Activated T-helper 1 cell treated with Interleukin-2 at 50 U/mL for 16 hours (primary cell): ENCODE measurements at places on chromosomes 6 and 20.

DNA sequence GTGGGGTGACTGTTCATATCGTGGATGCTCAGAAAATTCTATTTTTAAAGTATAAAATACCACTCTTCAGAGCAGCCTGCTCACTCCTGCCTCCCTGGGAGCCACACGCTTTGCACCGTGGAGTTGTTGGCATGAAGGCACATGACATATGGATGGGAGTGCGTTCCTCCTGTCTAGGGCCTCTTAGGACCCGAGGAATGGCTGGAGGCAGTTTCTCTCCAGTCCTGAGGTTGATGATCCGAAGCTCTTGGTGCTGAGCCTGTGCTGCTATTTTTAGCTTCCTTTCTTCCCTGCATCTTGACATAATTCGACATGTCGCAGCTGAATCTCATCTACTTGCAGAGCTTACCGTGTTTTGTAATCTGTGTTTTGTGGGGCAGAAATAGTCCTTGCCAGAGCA is 73.9 kb downstream of the PHACTR3 start:
- DNase-seq = no peak

- DNase-seq = no peak
Observed at GRCh38 chr6:5730585-5731263, 276.0 kb downstream of the NRN1 start.

DNA sequence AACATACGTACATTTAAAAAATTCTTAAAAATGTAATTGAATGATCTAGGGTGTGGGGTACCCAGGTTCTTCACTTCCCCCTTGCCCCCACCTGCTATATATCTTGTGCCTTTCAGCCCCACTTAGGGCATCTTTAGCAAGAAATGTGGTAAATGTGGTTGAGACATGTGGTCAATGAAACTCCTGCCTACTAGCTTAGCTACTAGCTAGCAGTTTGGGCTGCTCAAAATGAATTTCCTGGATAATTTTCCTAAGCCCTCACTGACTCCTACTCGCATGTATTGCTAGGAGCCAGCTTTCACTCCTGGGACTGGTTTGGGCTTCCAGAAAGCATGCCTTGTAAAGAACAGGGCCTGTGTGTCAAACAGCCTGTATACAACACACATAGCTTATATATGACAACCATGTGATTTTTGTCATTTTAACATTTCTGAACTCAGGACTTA is 257.3 kb downstream of the ATXN1 start:
- no peak for DNase-seq

DNA sequence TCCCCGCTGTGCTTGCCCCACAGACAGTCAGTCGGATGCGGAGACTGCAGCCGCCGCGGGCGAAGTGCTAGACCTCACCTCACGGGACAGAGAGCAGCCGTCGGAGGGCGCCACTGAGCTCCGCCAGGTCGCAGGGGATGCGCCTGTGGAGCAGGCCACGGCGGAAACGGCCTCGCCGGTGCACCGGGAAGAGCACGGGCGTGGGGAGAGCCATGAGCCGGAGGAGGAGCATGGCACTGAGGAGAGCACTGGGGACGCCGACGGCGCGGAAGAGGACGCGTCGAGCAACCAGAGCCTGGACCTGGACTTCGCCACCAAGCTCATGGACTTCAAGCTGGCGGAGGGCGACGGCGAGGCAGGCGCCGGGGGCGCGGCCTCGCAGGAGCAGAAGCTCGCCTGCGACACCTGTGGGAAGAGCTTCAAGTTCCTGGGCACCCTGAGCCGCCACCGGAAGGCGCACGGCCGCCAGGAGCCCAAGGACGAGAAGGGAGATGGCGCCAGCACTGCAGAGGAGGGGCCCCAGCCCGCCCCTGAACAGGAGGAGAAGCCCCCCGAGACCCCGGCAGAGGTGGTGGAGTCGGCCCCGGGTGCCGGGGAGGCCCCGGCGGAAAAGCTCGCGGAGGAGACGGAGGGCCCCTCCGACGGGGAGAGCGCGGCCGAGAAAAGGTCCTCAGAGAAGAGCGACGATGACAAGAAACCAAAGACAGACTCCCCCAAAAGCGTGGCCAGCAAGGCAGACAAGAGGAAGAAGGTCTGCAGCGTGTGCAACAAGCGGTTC is 66.4 kb downstream of the SSR1 start:
- DNase-seq = no peak

GRCh38 chr6:111746983-111747382 is 126.3 kb downstream of the FYN start:
- no peak for DNase-seq

GRCh38 chr6:159880412-159880975 is 10.3 kb upstream of the MAS1 start:
- DNase-seq = no peak

GRCh38 chr6:113350461-113350860 is 506.7 kb upstream of the MARCKS start:
- DNase-seq = no peak

GRCh38 chr6:169998457-169998856 is 247.0 kb downstream of the ERMARD start:
- DNase-seq = no peak

- no peak for DNase-seq
Observed at GRCh38 chr6:55868771-55869479, 6.5 kb downstream of the BMP5 start.

DNA sequence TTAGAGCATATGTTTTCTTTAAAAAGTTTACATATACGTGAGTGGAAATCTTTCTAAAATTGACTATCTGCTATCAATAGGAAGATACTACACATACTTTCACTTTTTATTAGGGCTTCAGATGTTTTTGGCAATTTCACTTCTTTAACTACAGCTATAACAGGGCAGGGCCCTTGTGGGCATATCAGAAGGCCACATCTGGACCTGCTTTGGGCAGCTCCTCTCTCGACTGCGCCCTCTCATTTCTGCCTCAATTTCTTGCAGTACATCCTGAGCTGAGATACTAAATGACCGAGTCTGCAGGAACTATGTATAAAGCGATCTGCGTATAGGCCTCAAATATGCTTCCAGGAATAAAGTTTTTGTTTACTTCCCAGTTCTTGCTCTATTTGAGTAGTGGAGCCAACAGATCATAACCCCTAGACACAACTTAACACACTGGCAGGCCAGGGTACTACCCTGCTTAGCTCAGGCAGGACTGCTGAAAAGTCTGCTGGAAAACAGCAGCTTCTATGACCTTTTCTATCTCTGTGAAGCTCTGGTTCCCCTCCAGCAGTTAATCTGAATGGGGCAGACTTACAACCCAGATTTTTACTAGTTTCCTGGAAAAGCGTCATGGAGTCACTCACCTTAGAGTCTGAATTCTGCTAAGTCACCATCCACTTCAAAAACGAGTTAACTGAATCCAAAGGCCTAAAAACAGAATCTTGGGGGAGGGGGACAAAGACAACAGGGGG is 12.7 kb downstream of the GCLC start:
- DNase-seq = no peak

DNA sequence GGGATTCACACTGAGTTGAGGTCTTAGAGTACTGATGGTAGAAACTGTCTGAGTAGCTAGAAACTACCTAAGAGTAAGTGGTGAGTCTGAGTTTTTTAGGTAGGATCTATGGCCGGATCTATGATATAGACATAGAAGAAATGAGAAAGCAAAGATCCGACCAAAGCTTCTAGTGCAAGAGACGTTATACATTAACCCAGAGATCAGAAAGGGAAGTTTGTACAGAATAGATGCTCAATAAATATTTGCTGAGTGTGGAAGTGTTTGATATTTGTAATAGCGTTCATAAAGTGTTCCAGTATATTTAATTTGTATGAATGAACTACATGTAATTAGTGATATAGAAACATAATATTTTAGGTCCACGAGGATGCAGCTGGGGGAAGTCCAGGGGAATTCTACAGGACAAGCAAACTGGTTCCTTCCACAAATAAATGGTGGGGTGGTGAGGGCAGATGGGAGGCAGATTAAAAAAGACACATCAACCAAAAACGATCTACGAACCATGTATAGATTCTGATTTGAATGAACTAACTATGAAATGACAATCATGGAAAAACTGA is 31.9 kb upstream of the JARID2 start:
- DNase-seq = no peak

DNA sequence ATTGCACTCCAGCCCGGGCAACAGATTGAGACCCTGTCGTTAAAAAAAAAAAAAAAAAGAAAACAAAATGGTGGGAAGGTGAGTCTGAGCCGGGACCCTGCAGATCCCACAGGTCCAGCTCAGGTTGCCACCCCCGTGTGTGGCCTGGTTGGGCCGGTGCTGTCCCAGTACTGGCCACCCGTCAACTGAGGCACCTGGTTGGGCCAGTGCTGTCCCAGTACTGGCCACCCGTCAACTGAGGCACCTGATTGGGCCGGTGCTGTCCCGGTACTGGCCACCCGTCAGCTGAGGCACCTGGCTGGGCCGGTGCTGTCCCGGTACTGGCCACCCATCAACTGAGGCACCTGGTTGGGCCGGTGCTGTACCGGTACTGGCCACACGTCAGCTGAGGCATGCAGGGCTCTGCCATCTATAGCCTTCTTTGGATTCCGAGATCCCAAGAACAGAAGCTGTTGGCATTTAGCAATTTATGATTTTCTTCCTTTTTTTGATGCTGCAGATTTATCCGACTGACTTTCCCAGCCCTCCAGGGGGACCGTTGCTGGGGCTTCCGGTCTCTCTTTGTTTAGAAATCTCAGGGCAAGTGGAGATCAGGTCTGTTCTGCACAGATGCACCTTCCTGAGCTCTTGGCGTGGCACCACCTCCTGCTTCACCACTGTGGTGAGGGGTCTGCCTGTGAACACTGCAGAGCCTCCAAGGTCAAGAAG is 113.8 kb downstream of the SYCP2 start:
- DNase-seq = no peak

DNA sequence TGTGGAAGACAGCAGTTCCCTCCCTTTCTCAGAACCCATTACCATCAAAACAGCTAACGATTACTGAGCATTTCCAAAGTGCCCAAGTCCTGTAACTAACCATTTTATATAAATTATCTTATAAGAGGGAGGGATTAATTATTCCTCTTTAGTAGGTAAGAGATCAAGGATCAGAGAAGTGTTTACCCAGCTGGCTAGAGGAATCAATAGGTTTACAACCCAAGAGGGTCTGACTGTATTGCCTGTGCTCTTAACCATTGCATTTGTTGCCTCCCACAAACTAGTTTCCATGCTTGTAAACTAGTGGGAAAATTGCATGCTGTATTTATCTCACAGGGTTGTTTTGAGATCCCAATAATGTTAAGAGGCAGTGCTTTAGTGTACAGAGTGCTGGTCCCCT is 3.7 kb upstream of the DBNDD2 start:
- DNase-seq = no peak

GRCh38 chr20:21232546-21233280 is 70.4 kb upstream of the XRN2 start:
- no peak for DNase-seq

GRCh38 chr6:130516604-130517003 is 150.8 kb downstream of the TMEM200A start:
- no peak for DNase-seq

- DNase-seq = no peak
Observed at GRCh38 chr6:88445188-88445965, 279.2 kb upstream of the CNR1 start.

DNA sequence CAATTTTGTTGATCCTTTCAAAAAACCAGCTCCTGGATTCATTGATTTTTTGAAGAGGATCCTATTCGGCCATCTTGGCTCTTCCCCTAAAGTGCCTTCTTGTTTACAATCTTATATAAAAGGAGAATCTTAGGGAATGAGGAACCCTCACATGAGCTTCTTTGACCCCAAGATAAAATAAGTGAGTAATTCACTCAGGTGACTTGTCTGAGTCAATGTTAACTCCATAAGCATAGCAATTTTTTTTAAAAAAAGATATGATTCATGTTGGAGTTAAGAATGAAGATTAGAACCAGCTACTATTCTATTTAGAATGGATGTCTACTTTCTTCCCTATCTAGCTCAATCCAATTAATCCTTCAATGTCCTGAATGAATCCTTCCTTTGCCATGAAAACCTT is 21.0 kb downstream of the WASF1 start:
- no peak for DNase-seq

GRCh38 chr6:150490586-150490985 is 109.1 kb upstream of the PLEKHG1 start:
- no peak for DNase-seq

GRCh38 chr6:53532942-53533341 is 12.0 kb downstream of the GCLC start:
- DNase-seq = no peak

- no peak for DNase-seq
Observed at GRCh38 chr6:149441740-149442139, 41.7 kb downstream of the SUMO4 start.

DNA sequence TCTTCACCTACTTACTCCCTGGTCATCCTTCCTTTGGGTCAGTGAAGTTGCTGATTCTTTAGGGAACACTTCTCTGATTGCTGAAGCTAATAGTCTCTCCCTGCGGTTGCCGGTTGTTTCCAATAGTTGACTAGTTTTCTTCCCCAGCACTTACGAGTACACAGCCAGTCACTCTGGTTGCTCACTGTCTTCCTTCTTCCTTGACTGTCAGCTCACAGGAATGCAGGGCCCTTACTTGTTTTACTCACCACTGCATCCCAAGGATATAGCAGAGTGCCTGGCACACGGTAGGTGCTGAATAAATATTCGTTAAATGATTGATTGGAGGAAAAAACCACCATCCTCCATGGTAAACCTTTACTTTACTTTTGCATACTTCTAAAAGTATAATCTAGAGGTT is 345.0 kb downstream of the QKI start:
- no peak for DNase-seq

DNA sequence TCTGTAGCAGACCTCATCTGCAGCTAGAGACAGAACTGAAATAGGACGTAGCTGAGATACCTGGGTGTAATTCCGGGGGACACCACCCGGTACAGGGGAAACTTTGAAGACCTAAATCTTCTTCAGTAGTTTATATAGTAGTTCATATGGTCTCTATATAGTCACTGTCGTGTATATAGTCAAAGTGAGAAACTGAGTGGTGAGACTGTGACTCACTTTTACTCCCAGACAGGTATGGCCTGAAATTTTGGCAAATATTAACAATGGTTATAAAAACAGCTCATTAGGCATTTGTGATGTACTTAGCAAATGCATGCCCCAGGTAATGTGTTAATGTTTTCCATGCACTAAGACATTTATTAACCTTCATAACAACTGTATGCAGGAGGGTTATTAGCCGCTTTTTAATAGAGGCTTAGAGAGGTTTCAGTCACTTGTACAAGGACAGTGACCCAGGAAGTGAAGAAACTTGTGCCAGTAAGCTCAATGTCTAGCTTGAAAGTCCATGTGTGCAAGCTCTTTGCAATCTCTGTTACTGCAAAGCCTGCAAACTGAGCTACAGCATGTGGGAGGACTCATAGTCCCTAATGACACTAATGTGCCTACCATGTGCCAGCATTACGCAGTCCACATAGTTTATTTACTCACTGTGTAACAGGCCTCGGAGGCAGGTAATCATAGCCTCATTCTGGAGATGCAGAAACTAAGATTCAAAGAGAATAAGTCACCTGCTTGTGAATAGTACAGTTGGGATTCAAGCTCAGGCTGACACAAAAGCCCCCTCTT is 165.4 kb upstream of the CHD6 start:
- no peak for DNase-seq

- no peak for DNase-seq
Observed at GRCh38 chr6:136483906-136484305, 66.3 kb downstream of the MAP7 start.
